ENCODE measurements at places on chromosomes 5 and 9. TPM values are rescaled to one million over a fixed set of nuclear protein-coding genes. Genes with fewer than 3 reads are reported as not detected.

The PAPPA gene
- 0.11 TPM for polyA plus RNA-seq

DNA sequence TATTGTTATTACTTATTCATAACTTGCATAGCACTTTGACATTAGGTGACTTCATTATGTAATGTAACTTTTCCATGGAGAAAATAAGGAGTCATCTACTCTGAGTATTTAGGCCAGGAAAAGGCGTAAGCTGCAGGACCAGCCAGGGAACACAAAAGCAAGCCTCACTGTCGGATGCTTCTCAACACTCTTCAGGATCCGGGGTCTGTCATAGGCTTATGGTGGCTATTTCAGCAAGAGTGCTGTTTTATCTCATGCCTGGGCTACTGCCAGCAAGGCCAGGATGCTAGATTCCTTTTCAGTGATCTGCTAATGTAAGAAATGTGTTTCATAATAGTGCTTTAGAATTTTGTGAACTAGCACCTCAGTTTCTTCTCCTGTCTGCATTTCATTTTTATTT lies 162.4 kb downstream of the CHSY3 start:
- no peak for DNase-seq

DNA sequence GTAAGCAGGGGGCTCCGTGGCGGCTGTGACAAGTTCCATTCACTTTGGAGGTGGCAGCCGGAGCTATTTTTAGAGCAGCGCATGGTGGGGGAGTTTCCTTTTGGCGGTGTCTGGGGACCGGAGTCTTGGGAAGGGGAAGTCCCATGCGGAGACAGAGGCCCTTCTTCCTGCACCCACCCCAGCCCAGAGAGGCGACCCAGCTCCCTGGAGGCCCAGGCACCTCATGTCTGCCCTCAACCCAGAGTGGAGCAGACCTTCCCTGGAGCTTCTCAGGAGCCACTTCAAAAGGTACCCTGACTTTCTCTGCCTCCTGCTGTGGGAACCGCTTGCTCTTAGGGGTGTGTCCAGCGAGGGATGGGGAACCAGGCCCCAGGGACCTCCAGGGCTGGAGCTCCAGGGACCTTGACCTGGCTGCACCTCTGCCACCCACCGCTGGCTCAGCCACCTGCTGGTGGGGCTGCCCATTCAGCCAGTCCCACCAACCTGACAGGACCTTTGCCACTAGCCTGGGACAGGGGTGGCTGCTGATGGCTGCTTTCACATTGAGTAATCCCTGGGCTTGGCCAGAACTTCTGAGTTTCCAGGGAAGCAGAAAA lies 34.1 kb downstream of the NEK6 start:
- no peak for DNase-seq

DNA sequence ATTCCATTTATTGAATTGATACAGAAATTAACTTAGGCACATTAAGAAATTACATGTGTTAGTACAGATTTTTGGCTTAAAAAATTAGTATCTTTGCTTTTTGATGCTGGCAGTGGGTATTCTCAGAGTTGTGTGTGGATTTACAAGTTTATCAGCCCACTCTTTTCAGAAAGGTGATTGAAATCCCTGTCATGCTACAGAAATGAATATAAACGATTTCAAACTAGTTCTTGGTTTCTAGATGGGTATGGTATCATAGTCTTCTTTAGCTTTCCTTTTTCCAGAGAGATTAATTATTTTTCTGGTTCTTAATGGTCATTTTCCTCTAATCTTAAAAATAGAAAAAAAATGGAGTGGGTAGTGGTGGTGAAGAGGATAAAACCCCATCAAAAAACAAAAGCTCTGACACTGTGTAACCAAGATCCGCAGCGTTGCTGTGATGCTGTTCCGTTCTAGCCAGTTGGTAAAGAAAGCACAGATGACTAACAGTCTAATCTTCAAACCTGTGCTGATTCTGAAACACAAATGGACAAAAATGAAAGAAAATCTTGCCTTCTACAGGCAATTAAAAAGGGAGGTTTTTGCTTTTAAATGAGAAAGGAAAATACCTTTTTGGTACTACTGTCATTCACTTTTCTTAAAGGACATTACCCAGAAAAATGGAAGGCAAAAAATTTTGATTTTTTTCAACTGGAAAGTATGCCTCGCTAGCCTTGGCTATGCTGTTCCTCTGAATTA lies 5.2 kb downstream of the LRRTM2 start:
- DNase-seq = no peak

The DBH gene
- 0.08 TPM for polyA plus RNA-seq

DNA sequence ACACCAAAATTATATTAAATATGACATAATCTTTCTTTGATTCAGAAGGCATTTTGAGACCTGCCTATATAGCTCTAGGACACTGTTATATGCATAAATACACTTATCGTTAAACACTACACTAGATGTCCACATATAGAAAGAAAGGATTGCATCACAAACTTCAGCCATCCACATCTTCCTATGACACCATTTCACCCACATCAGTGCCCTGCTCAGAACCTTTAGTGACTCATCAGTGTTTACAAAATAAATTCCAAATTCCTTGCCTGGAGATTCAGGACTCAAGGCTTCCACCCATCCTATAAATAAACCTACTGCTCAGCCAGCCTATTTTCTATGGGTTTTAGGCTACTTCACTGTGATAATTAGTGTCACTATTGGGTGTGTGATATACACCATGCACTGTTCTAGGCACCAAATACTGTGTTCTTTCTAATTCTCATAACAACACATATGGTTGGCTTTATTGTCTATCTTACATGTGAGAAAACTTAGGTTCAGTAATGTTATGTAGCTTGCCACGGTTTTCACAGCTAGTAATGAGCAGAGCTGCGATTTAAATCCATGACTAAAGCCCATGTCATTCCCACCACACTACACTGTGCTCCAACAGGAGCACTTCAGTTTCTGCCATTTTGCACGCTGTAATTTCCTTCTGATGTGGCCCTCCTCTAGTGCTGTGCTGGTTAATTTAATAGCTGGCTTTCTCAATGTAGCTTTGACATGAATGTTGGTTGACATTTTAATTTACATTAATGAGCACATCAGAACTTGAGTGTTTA lies 103.3 kb downstream of the SREK1 start:
- no peak for DNase-seq

- no peak for DNase-seq
Measured at GRCh38 chr9:133306242-133307204, 29.5 kb downstream of the SURF6 start.

DNA sequence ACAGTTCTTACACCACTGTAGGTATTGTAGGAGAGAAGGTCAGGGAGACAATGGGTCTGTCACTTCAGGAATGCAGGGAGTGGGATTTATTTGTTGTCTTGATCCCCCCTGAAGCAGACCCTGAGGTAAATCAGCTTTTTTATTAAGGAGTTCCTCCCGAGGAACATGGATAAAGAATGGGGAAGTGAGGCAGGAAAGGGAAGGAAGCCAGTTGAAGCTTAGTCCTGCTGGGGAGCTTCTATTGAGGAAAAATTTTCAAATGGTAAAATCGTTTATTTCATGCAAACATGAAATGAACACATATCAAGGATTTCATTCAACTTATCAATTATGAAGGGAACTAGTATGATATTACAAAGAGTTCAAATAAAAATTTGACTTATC lies 318.6 kb upstream of the PIK3R1 start:
- no peak for DNase-seq

The FAM81B gene
- 0.61 TPM for polyA plus RNA-seq

The SNCAIP gene
- 0.49 TPM for polyA plus RNA-seq

DNA sequence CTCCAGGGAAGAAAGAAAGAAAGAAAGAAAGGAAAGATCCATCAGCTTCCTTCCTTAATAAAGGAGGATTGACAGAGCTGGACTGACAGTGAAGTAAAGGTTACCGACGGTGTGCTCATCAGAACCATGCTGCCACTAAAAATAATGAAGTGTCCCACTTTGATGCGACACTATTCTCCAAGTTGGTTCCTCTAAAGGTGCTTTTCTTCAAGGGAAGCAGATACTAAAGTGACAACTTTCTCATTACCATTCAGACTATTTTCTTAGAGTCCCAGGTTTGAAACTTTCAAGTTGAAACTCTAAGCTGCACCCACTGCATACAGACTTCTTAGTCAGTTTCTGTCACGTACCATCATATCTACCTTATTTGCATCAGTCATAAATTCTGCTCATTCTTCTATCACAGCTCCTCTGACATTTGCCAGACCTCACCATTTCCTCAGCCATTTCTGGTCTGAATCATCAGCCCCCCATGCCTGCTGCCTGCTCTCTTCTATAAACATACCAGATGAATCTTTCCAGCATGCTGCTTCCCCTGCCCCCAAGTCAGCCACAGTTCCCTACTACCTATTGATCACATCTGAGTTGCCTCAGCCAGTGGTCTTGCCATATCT lies 177.6 kb downstream of the DEPDC1B start:
- no peak for DNase-seq

GRCh38 chr9:100455470-100455869 lies 17.5 kb upstream of the TMEFF1 start:
- DNase-seq = no peak

GRCh38 chr9:7894231-7894630 lies 94.7 kb upstream of the DMAC1 start:
- DNase-seq = no peak

- DNase-seq = no peak
Measured at GRCh38 chr9:28810388-28811075, 1237.3 kb upstream of the C9orf72 start.

DNA sequence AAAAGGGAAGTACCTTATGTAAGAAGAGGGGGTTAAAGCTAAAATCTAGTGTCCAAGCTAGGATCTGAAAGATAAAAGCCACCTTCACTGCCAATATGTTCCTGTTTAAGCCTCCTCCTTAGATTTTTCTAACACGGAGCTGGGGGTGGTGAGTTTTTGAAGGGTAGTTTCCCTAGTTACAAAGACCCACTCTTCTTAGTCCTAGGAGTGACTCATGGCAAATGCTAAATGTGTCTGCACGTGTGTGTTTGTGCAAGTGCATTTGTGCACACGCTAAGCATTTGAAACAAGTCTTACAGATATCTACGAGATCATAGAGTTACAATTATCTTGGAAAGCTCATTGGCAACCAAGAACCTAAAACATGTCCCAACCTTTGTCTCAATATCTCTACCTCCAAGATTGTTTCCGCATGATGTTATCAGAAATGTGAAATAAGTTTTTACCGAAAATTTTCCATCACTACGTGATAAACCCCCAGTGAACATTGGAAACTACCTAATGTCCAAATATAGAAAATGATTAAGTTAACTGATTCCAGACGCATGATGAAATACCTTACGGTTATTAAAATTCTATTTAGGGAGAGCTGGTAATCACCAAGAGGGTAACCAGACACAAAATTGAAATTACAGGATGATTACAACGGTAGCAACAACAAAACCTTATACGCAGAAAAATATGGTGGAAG lies 78.0 kb upstream of the HRH2 start:
- no peak for DNase-seq

The TEX48 gene
- not detected for polyA plus RNA-seq

- DNase-seq = no peak
Measured at GRCh38 chr5:74099538-74100267, 473.7 kb downstream of the ARHGEF28 start.

DNA sequence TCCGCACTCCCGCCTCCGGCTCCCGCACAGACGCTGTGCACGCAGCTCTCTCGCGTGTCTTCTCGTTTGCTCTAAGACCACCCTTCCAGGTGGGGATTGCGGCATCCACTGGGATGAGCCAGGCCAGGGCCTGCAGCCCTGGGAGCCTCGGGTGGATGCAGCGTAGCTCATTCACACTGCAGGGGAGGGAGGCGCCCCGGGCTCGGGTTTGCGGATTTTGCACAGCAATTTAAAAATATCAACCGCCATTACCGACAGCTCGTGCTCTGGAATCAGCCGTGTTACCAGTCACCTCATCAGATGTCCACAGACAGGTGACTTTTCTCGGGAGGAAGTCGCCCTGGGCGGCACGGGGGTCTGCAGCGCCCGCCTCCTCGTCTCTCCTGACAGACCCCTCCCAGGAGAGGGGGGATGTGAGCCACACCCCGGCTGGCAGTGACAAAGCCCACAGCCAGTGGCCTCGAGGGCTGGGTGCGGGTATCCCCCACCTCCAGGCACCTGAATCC lies 20.8 kb upstream of the SLC6A3 start:
- no peak for DNase-seq

The NMRK1 gene
- polyA plus RNA-seq = 76.1 TPM

The PRRC2B gene
- 44.8 TPM for polyA plus RNA-seq

GRCh38 chr9:28956116-28956880 lies 1383.0 kb upstream of the C9orf72 start:
- no peak for DNase-seq

DNA sequence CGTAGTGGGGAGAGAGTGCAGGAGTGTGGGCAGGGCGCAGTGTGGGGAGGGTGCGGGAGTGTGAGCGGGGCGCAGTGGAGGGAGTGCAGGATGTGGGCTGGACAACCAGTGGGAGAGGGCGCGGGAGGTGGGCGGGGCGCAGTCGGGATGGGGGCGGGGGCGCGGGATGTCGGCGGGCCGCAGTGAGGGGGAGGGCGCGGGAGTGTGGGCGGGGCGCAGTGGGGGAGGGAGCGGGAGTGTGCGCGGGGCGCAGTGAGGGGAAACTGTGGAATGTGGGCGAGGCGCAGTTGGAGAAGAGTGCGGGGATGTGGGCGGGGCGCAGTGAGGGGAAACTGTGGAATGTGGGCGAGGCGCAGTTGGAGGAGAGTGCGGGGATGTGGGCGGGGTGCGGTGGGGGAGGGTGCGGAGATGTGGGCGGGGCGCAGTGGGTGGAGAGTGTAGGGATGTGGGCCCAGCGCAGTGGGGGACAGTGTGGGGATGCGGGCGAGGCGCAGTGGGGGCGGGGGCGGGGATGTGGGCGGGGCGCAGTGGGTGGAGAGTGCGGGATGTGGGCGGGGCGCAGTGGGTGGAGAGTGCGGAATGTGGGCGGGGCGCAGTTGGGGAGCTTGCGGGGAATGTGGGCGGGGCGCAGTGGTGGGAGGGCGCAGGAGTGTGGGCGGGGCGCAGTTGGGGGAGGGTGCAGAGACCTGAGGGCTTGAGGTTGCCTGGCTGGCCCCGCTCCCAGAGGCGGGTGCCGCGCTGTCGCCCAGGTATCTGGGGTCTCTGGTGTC lies at the start of gene NXNL2:
TSS of gene NXNL2 (plus strand) at position 723 of the 770 bp plus-strand sequence. CDS start 257 bp downstream, outside the sequence.
- peak; percentile 86 for DNase-seq

DNA sequence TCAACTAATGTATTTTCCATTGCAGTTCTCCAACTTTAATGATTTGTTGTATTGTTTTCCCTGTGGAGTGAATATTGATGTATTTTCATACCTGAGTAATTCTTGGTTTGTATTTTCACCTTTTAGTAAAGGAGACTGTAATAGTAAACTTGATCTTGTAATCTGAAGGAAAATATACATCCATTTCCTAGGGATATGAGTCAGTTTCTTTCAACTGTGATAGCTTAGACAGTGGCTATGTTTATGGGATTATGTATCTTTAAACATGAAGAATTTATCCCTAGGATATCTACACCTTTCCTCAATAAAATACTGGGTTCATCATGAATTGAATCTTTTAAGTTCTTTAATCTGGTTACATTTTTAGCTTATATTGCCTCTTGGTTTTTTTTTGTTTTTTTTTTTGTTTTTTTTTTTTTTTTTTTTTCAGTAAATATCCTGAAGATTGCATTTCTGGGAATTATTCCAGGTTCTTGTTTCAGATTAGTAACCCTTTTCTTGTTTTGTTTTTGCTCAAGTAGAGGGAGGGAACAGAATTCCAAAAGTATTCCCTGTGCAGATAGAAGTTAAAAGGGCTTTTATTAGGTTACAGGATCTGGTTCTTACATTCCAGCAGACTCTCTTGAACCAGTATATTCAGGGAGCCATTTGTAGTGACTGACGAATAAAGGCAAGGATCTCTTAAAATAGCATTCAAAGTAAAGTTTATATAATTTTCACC lies 7.1 kb downstream of the WDR36 start:
- DNase-seq = no peak
